Iris pigment epithelial cell (primary cell): ENCODE measurements at places on chromosomes 16 and 17.
A peak's percentile ranks its signal among the peaks of the same experiment; 100 is the strongest.

DNA sequence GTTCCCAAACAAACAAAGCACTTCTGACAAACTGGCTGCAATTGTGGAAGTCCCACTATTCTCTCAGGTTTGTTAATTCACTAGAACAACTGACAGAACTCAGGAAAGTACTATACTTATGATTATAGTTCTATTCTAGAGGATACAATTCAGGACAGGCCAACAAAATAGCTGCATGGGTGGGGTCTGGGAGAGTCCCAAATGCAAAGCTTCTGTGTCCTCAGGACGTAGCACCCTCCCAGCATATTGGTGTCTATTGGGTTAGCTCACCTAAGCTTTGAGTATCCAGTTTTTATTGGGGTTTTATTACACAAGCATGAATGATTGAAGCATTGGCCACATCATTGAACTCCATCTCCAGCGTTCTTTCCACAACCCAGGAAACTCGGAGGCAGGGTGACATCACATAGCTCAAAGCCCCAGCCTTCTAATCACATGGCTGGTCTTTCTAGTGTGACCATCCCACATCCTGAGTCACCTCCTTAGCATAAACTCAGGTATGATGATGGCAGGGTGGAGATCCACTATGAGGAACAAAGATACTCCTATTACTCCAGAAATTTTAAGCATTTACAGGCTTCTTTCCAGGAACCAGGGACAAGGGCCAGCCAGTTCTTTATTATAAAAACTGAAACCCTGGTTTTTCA, 43.9 kb upstream of the CCNF start:
- DNase-seq, result no peak

DNA sequence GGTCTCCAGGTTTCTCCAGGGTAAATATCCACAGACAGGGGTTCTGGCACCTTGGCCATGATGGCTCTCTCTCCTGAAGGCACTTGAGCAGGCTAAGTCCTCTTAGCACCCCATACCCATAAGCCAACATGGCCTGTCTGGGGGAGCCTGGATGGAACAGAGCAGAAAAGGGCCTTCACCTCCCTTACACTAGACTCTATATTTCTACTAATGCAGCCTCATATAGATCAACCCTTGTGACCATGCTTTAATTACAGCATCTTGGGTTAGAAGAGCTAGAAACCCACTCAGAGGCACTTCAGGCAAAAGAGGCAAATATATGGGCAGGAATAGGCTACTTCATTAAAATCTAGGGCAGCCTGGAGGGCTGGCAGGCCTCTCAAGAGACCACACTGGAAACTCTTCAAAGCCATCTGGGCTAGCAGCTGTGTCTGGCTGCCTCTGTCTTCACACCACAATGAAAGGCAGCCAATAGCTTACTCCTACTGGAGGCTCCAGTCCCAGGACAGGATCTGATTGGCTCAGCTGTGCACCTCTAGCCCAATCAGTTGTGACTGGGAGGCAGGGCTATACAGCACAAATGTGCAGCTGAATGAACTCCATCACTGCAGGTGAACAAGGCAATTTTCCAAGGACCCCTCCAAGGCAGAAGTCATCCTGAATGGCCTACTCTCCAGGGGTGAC, 4.7 kb upstream of the CDT1 start:
- DNase-seq, result no peak

GRCh38 chr17:6421700-6422604, 13.0 kb downstream of the AIPL1 start:
- peak; percentile 64 for DNase-seq

DNA sequence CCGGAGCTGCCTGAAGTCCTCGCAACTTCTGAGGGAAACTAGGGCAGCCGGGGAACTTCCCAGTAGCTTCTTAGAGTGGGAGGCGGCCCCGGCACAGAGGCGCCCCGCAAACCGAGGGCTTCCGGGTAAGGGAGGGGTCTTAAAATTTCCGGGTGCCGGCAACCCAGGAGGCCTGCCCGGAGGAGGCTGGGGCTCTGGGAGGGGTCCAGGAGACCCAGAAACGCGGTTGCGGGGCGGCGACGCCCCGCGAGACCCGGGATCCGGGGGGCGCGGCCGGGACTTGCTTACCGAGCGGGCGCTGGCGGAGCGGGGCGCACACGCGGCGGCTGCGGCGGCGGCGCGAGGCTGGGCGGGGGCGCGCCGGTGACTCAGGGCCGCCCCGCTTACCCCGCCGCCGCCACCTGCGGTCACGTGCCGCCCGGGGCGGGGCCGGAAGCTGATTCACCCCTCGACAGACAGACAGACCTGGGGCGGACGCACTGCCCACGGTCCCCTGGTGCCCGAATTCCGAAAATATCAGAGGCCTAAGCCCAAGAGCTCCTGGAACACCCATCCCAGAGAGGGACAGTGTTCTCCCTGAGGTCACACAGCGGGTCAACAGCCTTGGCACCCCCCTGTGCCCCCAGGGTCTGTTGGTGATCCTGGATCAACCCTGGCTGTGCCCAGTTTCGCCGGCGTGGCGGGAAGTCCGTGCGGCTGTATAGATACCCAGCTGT, at the start of gene FAM83G:
Gene FAM83G, minus strand, starts transcription at position 344 of the 716 bp plus-strand sequence. CDS start 723 bp downstream, outside the sequence.
- DNase-seq, result peak; percentile 76

DNA sequence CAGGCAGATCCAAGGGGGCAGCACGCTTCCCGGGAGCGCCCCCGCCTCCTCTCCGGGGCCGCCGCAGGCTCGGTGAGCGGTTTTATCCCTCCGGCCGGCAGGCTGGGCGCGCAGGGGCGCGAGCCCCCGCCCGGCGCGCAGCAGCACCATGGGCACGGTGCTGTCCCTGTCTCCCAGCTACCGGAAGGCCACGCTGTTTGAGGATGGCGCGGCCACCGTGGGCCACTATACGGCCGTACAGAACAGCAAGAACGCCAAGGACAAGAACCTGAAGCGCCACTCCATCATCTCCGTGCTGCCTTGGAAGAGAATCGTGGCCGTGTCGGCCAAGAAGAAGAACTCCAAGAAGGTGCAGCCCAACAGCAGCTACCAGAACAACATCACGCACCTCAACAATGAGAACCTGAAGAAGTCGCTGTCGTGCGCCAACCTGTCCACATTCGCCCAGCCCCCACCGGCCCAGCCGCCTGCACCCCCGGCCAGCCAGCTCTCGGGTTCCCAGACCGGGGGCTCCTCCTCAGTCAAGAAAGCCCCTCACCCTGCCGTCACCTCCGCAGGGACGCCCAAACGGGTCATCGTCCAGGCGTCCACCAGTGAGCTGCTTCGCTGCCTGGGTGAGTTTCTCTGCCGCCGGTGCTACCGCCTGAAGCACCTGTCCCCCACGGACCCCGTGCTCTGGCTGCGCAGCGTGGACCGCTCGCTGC, 832 bp downstream of the CDK5R1 start:
- DNase-seq, result no peak

DNA sequence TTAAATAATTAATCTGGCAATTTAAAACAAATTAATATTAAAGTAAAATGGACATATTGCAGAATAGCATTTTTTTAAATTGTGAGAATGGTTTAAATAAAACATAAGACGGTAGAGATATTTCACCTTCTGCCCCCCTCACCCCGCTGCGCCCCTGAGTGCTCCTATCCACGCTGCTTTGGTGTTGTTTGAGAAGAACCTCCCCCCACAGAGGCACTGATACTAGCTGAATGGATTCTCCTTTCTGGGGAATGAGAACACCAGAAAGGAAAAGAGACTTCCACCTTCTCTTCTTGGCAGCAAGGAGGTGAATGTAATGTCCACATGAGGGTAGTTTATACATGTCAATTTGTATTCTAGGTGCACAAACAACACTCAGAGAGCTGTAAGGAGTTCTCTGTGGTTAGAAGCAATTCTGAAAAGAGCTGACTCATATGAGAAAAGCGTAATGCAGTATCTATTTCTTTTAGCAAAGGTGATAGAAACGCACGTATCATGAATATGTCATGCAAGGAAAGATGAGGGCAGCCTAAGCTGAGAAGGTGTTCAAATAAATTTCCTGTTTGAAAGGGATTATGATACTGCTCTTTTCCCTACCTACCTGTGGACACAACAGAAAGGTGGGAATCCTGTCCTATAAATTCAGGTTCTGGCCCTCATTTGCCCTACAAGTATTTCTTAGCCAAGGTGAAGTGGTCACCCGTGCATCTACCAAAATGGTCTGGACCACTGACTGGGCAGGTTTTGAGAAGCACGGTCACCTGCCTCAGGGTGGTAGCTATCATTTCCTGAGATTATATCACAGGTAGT, 126.9 kb downstream of the PARN start:
- peak; percentile 88 for DNase-seq

DNA sequence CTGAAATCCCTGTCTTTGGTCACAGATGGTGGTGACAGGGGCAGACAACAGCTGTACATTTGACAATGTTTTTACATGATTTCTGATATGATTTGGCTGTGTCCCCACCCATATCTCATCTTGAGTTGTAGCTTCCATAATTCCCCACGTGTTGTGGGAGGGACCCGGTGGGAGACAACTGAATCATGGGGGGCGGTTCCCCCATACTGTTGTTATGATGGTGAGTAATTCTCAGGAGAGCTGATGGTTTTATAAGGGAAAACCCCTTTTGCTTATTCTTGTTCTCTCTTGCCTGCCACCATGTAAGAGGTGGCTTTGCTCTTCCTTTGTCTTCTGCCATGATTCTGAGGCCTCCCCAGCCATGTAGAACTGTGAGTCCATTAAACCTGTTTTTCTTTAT, 353.9 kb downstream of the CPPED1 start:
- peak; percentile 19 for DNase-seq

DNA sequence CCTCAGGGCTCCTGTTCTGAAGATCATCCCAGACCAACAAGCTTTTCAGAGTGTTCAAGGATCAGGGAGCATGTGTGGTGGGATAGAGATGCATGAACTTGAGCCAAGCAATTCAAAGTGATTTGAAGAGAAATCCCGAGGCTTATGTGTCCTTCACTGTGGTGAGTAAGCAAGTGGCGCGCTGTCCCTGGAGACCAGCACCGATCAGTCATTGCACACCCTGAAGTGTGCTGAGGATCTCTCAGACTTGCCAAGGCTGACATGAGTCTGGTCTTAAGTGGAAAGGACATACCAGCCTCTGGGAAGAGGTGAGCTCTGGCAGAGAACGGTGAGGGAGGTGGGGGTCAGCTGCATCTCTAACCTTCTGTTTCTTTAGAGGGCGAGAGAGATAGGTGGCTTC, 43.8 kb upstream of the CDH13 start:
- no peak for DNase-seq

DNA sequence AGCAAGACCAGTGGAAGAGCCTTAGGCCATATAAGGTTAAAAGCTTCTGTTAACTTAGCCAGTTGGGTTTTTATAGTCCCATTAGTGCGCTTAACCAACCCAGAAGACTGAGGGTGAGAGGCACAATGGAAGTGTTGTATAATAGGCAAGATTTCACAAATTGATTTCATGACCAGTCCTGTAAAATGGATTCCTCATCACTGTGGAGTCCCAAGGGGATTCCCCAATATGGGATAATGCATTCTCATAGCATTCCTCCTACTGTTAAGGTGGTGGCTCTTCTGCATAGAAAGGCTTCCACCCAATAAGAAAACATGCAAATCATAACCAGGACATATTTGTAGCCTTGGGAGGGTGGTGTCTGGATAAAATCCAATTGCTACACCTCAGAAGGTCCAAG, 22.1 kb upstream of the B4GALNT2 start:
- no peak for DNase-seq
